ENCODE measurements at places on chromosomes 6 and 20.

- no peak for DNase-seq
These were observed 437 bp downstream of the CD40 start for GRCh38 chr20:46118481-46119020.

DNA sequence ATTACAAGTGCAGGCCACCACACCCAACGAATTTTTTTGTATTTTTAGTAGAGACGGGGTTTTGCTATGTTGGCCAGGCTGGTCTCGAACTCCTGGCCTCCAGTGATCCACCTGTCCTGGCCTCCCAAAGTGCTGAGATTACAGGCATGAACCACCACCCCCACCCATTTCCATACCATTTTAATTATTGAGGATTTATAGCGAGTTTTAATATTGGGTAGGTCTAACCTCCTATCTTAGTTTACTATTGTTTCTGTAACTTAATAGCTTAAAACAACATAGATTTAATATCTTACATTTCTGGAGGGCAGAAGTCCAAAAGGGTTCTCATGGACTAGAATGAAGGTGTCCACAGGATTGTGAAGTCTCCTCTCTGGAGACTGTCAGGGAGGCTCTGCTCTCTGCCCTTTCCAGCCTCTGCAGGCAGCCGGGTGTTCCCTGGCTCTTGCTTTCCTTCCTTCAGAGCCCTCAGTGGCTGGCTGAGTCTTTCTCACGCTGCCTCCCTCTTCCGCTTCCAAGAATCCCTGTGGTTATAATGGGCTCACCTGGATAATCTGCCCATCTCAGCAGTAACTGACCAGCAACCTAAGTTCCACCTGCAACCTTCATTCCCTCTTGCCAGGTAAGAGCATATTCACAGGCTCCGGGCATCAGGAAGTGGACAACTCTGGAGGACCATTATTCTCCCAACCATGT, 18.6 kb upstream of the BCAS4 start:
- DNase-seq, result no peak

DNA sequence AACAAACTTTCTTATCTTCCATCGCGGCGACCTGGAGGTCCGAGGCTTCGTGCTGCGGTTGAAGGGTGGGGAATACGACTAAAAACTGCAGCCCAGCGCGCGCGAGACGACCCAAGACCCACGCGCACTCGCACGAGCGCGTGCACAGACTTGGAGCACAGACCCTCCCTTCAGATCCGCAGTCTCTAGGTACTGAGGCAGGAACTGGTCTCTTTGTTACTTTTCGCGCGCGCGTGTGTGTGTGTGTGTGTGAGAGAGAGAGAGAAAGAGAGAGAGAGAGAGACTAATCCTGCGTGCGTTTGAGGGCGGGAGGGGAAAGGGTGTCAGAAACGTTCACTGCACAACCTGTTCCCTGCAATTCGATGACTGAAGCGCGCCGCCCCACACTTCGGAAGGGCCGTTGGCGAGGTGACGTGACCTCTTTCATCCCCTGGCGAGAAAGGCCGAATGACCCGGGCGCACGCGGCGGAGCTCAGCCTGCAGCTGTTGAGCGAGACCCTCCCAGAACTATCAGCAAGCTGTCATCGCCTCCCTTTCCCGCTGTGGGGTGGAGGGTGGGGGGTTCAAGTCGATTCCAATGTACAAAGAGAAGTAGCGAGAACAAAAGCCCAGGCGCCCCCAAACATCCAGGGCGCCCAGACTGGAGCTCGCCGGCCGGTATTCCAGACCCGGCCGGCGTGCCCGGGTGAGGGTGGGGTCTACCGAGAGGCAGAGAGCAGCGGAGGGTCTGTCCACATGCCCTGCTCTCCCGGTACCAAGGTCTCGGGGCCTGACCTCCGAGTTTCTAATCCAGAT, 1.5 kb upstream of the TUBB2B start:
- no peak for DNase-seq

DNA sequence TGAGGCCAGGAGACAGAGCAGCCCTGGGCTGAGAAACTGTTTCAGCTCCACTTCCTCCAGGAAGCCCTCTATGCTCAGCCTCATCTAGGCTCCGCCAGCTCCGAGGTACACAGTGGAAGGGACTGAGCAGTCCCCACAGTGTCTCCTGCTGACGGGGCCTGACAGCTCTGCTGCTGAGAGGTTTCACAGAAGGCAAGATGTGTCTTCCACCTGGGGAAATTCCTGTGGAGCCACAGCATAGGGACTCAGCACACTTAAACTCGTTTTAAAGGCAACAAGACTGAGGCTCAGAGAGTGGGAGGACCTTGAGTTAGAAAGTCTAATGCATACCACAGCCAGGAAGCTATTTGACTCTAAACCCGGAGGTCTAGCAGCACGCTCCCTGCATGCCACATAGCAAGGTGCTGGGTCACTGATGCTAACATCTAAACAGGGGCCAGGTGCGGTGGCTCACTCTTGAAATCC, 6.8 kb downstream of the ADA start:
- DNase-seq, result no peak

DNA sequence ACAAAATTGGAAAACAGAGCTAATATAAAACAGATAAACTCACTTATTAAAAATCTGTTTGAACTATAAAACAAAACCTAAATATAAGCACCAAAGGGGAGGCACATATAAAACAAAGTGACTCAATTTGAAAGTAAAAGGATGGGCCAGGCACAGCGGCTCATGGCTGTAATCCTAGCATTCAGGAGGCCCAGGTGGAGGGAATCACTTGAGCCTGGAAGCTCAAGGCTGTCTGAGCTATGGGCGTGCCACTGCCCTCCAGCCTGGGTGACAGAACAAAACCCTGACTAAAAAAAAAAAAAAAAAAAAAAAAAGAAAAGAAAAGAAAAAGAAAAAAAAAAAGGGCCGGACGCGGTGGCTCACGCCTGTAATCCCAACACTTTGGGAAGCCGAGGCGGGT, 31.1 kb upstream of the SMAP1 start:
- no peak for DNase-seq

DNA sequence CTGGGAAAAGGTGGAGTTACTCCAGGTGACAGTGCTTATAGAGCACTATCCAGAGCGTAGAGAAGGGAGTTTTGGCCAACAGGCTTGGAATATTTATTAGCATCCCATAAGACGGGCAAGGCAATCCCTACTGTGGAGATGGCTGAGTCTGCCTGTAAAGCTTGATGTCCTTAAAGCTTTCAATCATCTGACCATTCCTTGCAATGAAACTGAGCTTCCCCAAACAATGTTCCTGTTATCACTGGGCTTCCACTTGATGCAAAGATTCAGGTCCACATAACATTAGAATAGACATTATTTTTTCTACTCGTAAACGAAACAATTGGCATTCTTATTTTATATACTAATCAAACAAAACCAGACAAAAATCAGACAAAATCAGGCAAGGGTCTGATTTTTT, 48.4 kb upstream of the PIM1 start:
- DNase-seq, result no peak

DNA sequence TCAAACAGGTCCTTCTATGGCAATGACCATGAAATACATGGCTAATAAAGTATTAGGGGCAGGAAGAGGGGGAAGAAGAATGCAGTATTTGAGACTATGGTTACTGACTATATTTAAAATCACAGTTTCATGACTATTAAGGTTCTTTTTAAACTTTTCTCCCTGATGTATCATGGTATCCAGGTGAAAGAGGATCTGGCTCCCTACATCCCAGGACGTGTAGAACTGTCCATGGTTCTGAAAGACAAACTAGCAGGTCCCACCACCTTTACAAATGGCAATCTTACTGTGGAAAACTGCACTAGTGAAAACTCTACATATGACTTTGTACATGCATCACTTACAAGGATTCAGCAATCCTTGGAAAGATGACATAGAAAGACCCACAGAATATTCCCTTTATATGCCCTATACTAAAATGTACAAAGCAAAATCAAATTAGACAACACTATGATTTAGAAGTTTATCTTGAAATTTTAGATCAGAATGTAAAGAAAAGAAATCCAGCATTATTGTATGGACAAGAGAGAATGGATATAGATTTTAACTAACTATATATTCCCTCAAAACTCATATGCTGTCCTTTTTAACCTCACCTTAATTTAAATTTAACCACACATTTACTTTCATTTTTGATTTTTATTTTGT, 33.5 kb downstream of the RPP21 start:
- DNase-seq, result no peak

GRCh38 chr6:117270843-117271507, 5.6 kb downstream of the VGLL2 start:
- no peak for DNase-seq

DNA sequence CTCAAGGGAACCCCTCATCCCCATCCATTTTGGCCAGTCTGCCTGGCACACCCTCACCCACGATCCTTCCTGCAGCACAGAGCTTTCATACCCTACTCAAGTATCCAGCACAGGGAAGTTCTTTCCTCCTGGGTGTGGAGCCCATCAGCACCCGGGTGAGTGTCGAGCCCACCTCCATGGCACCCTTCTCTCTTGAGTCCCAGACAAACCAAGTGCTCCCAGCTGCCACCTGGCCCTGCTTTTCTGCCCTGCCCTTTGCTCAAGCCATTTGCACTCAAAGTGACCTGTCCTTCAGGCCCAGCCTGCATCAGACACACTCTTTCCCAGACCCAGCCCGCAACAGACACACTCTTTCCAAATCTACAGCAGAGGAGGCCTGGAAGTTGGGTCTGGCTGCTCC, 257.2 kb downstream of the DLL1 start:
- no peak for DNase-seq

- DNase-seq, result no peak
These were observed 299.6 kb upstream of the STXBP5 start for GRCh38 chr6:146904596-146904995.

- no peak for DNase-seq
These were observed 19.2 kb downstream of the ASIP start for GRCh38 chr20:34260208-34260942.

- DNase-seq, result no peak
These were observed 19.3 kb downstream of the PREX1 start for GRCh38 chr20:48808382-48809034.

- no peak for DNase-seq
These were observed 11.0 kb upstream of the SIM1 start for GRCh38 chr6:100475554-100476320.

GRCh38 chr6:118780668-118781067, 113.3 kb upstream of the ASF1A start:
- DNase-seq, result no peak

- DNase-seq, result no peak
These were observed 5.9 kb downstream of the TP53INP2 start for GRCh38 chr20:34709831-34710567.

DNA sequence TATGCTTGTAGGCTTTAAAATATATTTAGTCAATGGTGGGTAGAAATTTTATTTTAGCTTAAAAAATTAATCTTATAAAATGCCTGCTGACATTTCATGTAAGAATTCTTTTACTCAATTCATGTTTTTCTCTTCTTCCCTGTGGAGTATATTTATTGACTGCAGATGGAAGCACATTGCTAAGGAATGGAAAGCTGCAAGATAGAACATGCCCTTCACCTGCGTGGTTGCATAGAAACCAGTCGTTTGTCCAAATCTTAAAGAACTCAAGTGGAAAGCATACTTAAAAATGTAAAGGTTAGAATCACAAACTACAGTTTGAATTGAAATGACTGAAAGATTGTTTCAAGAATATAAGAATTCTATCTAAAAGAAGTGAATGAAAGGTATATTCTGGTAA, 30.7 kb downstream of the C6orf163 start:
- DNase-seq, result no peak
